ENCODE measurements at places on chromosomes 3 and 15.

GRCh38 chr15:84983711-84984110 is 2.1 kb downstream of the PDE8A start:
- DNase-seq = no peak

GRCh38 chr3:136105044-136105443 is 91.1 kb downstream of the MSL2 start:
- no peak for DNase-seq

- DNase-seq = no peak
These were observed 10.6 kb downstream of the FAM107A start for GRCh38 chr3:58566398-58567250.

DNA sequence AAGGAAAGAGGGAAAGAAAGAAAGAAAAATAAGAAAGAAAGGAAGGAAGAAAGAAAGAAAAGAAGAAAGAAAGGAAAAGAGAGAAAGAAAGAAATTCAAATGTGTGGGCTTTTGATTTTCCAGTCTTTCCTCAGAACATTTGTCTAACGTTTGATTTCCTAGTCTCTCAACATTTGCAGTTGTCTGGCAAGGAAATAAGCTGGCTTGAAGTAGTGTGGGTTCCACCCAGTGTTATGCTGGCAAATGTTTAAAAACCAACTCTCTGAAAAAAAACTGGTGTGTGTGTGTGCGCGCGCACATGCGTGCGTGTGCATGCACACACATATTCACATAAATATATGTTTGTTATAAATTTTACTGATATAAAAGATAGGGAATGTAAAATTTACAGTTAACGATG is 54.6 kb upstream of the C3orf49 start:
- no peak for DNase-seq

- DNase-seq = no peak
These were observed 8.1 kb downstream of the GFM1 start for GRCh38 chr3:158652463-158652862.

GRCh38 chr3:138812806-138813205 is 21.9 kb downstream of the PIK3CB start:
- DNase-seq = no peak

DNA sequence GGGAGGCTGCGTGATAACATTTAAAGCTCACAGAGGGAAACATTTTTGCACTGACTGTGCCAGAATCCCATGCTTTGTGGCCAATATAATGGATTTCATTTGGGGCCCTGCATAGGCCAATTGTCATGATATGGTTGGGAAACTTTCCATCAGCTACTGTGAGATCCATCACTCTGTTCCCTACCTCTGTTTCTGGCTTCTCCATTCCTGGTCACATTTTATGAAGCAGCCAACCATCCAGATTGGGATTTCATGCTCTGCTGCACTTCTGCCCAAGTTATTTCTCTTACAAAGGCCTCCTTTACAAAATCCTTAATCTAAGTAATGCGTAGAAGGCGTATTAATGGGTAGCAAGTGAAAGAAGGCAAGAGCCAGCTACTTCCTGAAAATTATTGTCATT is 221.1 kb downstream of the LRTM1 start:
- DNase-seq = no peak

DNA sequence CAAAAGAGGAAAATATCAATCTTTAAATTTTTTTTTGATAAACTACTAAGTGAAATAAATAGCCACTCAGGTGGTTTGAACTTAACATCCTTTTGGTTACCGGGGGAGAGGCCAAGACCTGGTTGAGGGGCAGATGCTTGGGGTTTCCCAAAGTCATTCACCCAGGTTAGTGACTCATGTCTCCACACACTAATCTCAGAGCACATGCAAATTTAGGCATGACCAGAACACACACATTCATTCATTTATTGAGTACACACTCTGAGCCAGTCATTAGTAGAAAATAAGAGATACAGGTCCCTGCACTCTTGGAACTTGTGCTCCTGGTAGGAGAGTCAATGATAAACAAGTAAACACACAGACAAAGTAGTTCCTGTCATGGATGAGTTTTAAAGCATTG is 7.3 kb downstream of the ILDR1 start:
- DNase-seq = no peak

DNA sequence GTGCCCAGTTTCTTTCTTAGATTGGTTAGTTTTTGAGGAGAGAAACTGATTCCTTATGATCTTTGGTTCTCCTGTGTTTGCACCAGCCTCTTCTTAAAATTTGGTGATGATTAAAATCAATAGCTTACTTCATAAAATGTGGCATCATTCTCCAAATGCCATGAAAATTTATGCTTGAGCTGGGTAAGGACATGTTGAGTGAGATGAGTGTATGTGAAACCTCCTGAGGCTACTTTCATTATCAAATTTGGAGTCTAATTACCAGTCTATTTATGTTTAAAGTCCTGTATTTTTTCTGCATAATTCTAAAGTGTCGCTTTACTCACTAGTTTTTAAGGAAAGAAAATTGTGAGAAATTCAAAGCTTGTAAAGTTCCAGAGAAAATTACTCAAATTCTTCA is 102.1 kb downstream of the DIPK2A start:
- no peak for DNase-seq

DNA sequence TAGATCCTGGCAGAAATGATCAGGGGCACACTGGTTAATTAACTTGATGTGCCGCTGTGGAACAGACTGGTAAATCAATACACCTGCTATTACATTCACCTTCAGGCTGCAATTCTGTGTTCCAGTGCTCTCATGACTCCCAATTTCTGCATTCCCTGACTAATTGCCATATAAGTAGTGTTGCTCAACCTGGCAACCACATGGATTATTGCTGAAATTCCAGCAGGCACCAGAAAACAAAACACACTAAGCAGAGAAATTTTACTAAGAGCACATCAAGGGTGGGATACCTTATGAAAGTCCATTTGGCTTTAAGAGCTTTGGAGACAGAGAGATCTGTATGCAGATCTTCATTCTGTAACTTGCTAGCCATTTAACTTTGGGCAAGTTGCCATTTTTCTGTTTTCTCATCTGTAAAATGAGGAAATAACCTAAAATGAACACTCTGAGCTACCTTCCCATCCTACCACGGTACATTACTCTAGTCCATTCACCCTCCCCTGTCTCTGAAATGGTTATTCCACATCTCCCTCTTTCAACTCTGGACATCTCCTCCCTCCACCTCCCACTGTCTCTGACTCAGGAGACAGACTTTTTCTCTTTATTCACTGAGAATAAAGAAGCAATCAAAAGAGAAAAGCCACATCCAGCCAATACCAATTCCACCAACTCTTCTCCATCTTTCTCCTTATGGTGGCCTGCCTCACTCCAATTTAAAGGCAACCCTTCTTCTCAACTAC is 54.6 kb downstream of the STAC start:
- DNase-seq = no peak

DNA sequence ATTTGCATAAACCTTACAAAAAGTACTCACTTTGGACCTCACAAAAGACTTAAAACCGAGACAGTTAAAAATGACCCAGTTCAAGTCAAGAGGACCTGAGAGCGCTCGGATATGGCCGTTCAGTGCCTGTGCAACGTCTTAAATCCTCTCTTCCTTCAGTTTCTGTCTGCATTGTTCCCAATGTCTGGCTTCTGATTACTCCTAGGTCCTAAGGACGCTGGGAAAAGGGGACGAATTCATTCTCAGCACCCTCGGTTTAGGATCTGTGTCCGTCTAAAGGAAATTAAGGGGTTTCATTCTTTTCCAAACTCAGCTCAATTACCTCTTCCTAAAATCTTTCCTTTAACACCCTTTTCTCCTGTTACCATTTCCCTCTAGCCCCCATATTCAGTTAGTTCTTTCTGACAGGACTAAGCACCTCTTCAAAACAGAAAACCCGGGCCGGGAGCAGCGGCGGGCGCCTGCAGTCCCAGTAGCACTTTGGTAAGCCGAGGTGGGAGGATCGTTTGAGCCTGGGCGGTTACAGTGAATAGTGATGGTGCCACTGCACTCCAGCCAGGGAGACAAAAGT is 970 bp downstream of the DPPA4 start:
- peak; percentile 2 for DNase-seq

GRCh38 chr3:45947361-45947760 is 4.1 kb downstream of the CXCR6 start:
- DNase-seq = no peak

DNA sequence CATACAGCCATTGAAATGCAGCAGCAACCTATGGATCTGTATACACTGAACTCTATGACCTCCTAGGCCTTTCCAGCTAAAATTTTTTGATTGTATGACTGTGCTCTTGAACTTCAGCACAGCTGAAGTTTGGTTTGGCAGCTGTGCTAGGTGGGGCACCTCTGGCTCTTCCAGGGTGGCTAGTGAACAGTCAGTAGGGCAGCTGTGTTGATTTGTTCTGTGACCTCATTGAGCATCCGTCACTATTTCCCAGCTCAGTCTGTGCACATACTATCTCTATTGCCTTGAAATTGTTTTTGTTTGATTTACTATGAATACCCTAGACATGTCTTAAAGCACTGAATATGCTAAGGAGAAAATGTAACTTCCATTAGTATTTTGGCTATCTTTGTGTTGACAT is 363.2 kb upstream of the NAALADL2 start:
- DNase-seq = no peak

- no peak for DNase-seq
These were observed 145.1 kb downstream of the GHSR start for GRCh38 chr3:172303181-172303580.

DNA sequence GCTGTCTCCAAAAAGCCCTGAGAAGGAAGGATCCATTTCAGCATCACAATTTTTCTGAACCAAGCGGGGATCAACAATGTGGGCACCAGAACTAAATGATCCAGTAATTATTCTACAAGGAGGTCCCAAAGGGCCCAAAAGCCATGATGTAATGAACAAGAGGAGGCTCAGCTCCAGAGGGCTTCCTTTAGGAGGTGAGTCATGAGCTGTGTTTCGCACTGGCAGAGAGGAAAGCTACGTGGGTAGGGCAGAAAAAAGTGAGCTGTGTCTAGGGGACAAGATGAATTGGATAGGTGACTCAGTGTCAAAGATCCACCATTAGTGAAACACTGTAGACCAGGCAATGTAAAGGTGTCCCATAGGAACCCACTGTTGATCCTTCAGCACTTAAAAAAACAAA is 113.4 kb downstream of the RORA start:
- DNase-seq = no peak

- DNase-seq = no peak
These were observed 259.2 kb upstream of the CCDC54 start for GRCh38 chr3:107117922-107118536.

- DNase-seq = no peak
These were observed 2.0 kb downstream of the MGLL start for GRCh38 chr3:127820221-127820825.

DNA sequence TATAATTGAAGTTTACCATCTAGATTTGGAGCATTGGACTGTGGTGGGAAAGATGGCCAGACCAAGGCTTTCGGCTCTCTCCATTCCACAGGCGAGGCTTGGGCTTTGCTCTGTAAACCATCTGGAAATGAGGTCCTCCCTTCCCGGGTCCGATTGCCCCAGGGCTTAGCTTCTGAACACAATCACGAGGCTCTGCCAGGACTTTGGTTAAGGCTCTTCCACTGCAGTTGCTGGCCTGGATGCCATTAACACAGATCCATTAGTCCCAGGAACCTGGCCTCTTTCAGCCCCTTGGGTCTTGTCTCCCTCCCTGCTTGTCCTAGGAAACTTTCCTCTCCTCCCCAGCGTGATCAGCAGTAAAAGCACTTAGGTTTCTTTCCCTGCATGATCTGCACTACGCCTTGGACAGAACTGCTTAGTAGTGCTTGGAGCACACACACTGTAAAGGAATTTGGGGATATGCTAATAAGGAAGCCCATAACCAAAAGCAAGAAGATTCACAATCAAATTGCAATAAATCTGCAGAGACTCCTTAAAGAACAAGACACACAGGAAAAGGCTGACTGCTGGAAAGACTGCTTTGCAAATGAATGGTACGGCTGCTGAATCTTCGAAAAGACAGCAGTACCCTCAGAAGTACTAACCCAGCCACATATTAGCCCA is 154.3 kb downstream of the ECT2 start:
- DNase-seq = no peak

- DNase-seq = no peak
These were observed 26.2 kb downstream of the ZBED2 start for GRCh38 chr3:111568911-111569310.

DNA sequence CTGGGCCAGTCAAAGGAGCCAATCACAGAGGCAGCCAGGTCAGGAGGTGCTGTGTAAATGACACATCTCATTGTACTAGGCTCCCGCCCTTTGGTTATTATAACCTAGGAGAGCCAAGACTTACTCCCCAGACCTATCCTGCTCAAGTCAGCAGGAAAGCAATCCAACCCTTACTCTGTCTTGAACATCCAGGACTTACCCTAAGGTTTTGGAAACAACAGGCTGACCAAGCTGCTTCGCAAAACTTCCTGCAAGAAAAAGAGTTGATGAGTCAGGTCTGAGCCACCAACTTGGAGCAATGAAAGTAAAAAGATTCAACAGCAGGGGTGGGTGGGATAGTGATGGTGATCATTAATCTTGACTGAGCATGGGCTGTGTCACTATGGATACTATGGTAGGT is 144.4 kb downstream of the MYLK start:
- no peak for DNase-seq

- DNase-seq = no peak
These were observed 60.1 kb upstream of the PRR23E start for GRCh38 chr3:127132876-127133275.

- DNase-seq = no peak
These were observed 199.6 kb downstream of the EFHB start for GRCh38 chr3:19734453-19734852.

DNA sequence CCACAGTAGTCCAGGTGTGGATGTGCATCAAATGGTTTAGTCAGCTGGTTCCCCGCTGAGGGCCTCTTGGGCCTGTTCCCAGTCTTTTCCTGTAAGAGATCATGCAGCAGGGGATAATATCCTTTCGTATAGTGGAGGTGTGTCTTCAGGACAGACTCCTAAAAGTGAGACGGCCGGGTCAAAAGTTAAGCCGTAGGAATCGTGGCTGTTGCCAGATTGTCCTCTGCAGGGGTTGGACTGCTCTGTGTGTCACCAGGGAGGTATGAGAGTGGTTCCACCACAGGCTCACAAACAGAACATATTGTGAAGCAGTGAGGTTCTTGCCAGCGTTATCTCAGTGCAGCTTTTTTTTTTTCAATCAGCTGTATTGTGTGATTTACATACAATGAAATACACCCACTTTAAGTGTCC is 95.0 kb downstream of the VGLL4 start:
- DNase-seq = no peak

DNA sequence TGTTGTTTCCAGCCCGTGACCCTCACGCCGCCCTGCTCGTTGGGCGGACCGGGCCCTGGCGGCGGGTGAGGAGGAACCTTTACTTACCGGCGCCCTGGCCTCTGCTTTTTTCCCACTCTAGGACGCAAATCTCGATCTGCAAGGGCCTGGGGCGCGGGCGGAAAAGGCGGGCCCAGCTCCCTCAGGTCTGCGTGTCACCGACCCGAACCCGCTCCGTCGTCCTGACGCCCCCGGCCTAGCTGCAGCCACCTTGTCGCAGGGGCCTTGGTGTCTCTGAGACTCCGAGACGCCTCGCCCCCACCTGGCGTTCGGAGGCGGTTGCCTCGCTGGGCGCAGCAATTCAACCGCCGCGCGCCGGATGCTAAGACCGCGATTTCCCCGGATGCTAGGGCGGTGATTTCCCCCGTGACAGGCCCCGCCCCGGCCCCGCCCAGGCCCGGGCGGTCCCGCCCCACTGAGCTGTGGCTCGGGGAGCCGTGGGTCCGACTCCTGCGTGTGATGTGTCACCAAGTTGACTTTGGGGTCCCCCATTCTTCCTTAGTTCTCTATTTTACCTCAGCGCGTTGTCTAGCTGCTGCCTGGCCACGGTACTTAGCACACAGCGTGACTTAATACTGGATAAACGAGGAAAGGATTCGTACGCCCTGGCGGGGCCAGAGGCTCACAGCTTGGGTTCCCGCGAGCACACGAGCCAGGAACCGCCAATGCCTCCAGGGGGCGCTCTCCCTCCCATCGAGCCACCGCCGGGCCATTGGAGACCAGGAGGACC is at the start of gene RPL39L:
TSS of gene RPL39L (minus strand) at position 371 of the 769 bp plus-strand sequence. CDS start 18,196 bp downstream, outside the sequence.
- peak; percentile 88 for DNase-seq
